Cortex of kidney (tissue), 1 donor: ENCODE measurements at places on chromosomes 3 and 15.

DNA sequence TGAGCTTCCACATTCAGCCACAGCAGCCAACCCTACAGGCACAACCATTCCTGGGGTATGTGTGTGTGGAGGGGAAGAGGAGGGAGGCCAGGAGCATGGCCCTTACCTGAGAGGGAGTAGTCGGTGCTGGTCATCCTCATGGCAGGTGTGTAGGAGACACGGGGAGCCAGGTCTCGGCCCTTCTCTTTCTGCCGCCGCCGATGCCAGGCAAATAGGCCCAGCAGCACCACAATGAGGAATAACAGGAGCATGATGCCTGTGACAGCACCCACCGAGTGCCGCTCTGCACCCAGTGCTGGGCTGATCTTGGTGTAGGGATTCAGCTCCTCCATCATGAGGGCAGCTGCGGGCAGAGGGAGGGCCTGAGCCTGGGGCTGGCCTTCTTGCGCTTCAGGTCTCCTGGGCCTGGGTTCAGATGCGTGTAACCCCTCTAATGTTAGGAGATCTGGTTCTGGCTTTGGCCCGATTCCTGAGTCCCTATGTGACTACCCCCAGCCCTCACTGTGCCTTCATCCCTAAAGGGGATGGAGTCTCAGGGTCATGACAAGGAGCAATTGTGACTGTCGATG, 44.4 kb downstream of the RAB11A start:
- no peak for DNase-seq

DNA sequence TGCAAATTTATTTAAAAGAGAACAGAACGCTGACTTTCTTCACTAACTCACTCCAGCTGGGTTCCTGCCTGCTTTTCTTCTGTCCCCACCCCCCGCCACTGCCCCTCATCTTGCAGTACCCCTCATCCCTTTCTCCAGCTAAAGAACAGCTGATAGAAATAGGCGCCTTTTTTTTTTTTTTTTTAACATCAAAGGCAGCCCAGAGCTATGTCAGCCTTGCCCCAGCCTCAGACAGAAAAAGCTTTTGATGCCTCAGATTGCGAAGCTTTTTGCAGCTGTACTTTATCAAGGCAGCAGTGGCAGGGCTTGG, 1.8 kb downstream of the CADPS start:
- no peak for DNase-seq

GRCh38 chr3:149470381-149470780, 4.1 kb upstream of the TM4SF4 start:
- DNase-seq = no peak

- DNase-seq = no peak
Measured at GRCh38 chr3:142844339-142844977, 44.4 kb downstream of the PCOLCE2 start.

GRCh38 chr3:31235062-31235700, 297.5 kb upstream of the STT3B start:
- DNase-seq = no peak

GRCh38 chr3:157755233-157755632, 252.0 kb upstream of the VEPH1 start:
- no peak for DNase-seq

DNA sequence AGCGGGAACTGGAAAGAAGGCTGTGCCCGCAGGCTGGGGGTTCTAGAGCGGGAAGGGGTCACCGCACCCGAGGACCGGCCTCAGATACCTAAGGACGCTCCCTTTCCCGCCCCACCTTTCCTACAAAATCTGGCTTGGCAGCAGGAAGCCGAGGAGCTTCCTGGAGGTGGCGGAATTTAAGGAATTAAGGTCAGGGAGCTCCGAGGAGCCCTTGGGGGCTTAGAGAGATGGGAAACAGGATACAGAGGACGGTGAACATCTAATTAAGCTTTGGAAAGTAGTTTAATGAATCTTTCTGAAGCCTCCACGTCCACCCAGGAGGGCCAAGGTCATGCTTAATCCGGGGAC, 507 bp upstream of the AP3B2 start:
- no peak for DNase-seq

GRCh38 chr3:174331095-174331800, 527.9 kb upstream of the NAALADL2 start:
- DNase-seq = no peak

- DNase-seq = no peak
Measured at GRCh38 chr15:86009727-86010126, 69.9 kb upstream of the AGBL1 start.

DNA sequence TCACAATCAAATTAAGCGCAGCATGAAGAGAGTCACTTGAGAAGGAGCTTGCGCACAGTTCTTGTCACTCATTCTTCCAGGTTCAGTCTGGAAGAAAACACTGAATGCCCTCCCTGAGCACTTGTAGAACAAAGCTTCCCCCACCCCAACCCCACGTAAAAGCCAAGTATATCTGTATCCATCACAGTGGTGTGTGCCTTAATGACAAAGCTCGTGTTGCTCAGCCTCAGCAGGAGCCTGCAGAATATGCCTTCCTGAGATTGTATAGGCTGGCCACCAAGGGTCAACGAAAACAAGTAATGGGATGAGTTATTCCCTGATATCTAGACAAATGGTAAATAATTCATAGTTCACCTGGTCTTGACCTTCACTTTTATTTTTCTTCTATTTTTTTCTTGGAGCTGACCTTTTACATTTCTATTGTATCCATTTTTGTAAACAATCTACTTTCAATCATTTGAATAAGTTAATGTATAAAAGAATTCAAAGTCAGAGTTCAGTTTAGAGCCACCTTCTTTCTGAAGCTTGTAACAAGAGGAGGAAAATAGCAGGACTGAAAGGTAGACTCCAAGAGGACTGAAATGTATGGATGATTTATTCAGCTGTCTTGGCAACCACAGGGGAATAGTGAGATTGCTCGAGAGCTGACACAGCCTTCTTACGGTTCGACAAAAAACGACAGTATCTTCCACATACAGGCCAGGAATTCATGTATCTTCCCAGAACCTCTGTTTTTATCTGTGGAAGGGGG, 405.5 kb upstream of the TPM1 start:
- DNase-seq = no peak

- DNase-seq = no peak
Measured at GRCh38 chr15:53216036-53216435, 425.9 kb upstream of the ONECUT1 start.

- DNase-seq = no peak
Measured at GRCh38 chr3:186052096-186052840, 56.6 kb downstream of the ETV5 start.

DNA sequence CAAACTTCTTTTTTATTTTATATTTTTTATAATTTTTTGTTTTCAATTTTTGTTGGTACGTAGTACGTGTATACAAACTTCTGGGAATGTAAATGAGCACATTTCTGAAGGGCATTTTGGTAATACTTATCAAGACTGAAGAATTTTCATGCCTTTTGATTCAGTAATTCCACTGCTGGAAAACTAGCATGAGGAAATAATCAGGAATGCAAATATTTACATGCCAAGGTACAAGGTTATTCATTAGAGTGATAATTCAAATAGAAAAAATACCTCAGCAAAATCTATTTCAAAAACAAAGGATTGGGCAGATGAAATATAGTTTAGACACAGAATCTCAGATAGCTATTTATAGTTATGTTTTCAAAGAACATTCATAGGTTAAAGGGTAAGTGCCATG, 128.7 kb downstream of the DMXL2 start:
- DNase-seq = no peak

DNA sequence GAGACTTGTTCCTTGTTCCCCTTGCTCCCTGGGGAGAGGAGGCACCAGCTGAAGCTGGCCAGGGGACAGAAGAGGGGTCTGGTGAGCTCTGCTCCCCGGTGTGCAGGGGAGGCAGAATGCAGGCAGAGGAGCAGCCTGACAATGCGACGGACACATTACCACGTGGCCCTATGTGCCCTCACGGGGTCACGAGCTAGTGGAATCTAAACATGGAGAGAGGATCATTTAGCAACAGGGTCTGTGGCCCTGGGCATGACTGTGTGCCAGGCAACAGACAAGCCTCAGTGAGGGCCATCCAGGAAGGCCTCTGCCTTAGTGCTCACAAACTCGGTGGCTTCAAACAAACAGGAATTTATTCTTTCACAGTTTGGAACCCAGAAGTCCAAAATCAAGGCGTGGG, 8.5 kb upstream of the MUC4 start:
- no peak for DNase-seq

DNA sequence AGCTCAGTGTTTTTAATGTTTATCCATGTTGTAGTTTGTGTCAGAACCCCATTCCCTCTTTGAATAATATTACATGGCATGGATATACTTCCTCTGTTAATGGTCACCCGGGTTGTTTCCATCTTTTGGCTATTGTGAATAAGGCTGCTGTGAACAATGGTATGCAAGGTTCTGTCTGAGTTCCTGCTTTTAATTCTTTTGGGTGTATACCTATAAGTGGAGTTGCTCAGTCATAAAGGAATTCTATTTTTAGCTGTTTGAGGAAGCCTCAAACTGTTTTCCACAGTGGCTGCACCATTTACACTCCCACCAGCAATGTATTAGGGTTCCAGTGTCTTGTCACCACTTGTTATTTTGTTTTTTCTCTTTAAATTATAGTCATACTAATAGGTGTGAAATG, 99.6 kb downstream of the SLC25A26 start:
- no peak for DNase-seq

GRCh38 chr15:96365781-96366525, 35.5 kb downstream of the NR2F2 start:
- DNase-seq = no peak

- DNase-seq = no peak
Measured at GRCh38 chr3:113450911-113451310, 9.6 kb upstream of the CFAP44 start.

DNA sequence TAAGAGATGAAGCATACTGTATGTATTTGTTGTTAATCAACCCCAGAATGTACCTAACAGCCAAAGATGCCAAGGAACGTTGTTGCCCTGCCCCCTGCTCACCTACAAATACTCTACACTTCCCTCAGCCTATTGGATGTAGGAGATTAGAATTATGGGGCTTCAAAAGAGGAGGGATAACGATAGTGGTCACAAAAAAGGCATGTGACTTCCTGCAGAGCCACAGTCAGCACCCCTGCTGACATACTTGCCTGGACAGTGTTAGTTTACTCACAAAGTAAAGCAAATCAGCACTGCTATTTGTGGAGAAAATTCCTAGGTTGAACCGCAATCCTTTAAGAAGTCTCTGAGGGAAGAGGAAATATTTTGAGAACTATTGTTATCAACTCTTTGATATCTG, 37.9 kb downstream of the PARP15 start:
- no peak for DNase-seq

DNA sequence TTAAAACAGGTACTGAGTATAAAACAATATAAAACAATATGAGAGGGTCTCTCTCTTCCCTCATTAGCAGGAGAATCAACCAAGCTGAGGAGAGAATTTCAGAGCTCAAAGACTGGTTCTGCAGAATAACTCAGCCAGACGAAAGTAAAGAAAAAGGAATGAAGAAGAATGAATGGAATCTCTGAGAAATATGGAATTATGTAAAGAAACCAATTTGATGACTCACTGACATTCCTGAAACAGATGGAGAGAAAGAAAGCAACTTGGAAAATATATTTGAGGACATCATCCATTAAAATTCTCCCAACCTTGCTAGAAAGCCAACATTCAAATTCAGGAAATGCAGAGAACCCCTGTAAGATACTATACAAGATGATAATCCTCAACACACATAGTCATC, 630.9 kb downstream of the PYDC2 start:
- no peak for DNase-seq

DNA sequence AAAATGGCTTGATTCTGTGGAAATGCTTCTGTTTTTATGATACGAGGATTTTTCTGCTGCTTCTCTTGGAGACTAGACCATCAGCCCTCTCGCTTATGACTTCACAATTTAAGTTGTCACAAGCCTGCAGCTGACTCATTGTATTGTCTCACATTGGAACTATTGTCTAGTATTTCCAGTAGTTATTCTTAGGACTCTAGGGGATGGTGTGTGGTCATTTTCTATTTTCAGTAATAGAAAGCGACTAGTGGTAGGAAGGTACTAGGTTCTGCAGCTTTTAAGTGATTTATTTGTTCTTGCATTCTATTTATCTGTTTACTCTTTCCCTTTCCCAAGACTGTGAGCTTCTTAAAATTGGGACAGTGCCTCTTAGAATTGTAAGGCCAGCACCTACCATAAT, 66.3 kb upstream of the CRTC3 start:
- no peak for DNase-seq

- DNase-seq = no peak
Measured at GRCh38 chr3:129526121-129526900, 2.1 kb upstream of the RHO start.

DNA sequence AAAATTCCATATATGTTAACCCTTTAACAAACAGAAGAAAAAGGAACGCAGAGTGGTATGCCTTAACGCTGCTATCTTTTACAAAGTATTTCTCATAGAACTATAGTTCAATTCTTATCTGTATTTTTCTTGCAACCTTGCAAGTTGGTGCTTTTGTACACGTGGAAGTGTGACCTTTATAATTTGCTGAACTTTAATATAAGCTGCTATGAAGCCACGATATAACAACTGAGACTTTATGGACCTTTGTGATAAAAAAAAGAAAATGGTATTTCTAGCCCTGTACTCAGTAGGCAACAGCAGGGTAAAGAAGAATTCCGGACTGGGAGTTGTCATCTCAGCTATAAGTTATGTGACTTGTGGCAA, 6.3 kb upstream of the TFG start:
- no peak for DNase-seq

- DNase-seq = no peak
Measured at GRCh38 chr3:140905559-140905958, 36.1 kb upstream of the SLC25A36 start.

GRCh38 chr3:11734-12133, 184.8 kb upstream of the CHL1 start:
- no peak for DNase-seq

- DNase-seq = no peak
Measured at GRCh38 chr15:88920186-88920891, 7.2 kb upstream of the MFGE8 start.

- DNase-seq = no peak
Measured at GRCh38 chr3:69647511-69648110, 91.7 kb upstream of the MITF start.
